ENCODE measurements at places on chromosomes 6 and 20.

DNA sequence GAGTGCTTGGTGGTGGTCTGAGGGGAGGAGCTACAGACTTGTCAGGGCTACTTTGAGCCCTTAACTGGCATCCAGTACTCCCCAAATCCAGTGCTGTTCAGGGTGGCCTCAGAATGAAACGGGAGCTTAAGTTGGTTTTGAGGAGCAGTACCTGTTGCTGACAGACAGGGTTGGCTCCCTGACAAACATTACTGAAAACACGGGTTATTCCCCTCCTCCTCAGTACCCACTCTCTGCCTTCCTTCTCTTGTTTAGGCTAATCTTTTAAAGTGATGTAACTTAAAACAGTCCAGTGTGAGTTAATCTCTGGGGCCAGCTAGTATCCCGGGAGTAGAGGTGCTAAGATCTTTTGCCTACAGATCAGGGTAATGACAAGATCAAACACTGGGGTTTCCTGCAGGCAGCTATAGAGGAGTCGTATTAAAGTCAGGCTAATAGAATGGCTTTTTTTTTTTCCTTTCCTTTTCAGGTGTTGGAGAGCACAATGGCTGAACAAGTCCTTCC is 3.7 kb downstream of the TNFAIP3 start:
- no peak for DNase-seq

- DNase-seq = peak; percentile 85
Measured at GRCh38 chr20:51447097-51447764, 95.3 kb downstream of the NFATC2 start.

GRCh38 chr6:2503816-2504494 is 246.8 kb downstream of the MYLK4 start:
- no peak for DNase-seq

- DNase-seq = no peak
Measured at GRCh38 chr20:49415005-49415667, 67.3 kb downstream of the KCNB1 start.

DNA sequence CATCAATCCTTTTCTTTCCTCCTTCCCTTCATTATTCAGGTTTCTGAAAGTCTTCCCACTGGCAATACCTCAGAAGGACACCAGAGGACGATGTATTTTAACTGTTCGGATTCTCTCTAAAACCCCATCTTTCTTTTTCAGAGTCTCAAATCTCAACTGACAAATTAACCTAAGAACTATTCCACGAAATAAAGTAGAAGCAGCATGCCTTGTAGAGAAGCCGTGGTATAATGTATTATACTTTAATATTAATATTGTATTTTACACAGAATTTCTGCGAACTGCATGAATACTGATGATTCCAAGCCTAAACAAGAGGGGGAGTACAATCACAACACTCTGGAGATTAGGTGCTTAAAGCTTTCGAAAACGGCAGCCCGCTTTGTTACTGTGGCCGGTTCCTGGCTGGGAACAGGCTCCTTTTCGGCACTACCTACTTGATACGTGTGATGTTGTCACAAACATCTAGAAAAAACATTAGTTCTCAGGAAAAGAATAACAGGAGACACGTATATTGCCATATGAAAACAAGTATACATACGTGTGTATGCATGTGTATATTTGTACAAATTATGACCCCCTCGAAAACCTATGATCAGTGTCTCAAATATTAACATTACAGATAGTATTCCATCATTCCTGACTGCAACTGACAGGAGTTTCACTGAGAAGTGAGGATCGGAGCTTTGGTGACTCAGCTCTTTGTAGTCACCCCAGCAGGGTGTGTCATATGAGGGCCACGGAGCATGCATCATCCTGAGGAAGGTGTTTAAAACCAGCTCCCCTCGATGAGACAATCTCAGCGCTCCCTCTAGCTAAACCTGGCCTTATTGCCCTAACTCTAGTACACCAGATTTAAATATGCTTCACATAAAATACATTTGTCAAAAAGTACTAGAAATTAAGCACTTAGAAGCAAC is 319.7 kb upstream of the TCF21 start:
- DNase-seq = no peak

DNA sequence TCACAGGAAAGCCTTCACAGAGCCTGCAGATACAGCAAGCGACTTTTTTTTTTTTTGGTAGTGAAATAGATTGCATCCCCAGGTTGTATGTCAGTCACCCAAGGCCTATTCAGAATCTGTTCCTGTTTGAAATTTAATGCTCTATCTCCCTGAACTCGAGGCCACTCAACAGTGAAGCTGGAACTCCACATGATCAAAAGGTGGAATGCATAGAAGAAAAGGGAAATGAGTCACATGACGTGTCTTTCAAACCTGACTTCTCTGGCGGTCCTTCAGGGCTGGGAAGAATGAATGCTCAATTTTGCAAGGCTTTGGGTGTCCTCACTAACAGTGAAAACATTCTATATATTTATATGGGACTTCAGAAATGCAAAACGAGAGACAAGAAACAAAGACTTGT is 88.4 kb upstream of the B3GAT2 start:
- DNase-seq = no peak

- no peak for DNase-seq
Measured at GRCh38 chr20:63284083-63284440, 8.9 kb upstream of the COL20A1 start.

DNA sequence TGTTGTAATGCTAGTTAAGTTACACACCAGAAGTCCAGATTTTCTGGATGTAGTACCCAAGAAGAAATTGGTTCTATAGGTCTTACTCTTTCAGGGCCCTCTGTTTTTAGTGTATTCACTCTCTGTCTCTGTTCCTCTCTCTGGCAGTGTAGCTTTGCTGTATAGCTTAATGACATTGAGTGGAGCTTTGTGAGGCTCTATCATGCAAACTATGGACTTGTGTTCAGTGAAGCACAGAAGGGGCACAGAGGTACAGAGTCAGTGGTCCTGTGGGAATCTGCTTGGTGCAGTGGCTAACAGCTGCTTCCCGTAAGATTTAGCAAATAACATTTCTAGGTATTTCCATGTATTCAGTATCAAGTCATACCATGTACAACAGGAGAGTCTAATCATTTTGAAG is 26.1 kb downstream of the NKX2-4 start:
- DNase-seq = no peak

DNA sequence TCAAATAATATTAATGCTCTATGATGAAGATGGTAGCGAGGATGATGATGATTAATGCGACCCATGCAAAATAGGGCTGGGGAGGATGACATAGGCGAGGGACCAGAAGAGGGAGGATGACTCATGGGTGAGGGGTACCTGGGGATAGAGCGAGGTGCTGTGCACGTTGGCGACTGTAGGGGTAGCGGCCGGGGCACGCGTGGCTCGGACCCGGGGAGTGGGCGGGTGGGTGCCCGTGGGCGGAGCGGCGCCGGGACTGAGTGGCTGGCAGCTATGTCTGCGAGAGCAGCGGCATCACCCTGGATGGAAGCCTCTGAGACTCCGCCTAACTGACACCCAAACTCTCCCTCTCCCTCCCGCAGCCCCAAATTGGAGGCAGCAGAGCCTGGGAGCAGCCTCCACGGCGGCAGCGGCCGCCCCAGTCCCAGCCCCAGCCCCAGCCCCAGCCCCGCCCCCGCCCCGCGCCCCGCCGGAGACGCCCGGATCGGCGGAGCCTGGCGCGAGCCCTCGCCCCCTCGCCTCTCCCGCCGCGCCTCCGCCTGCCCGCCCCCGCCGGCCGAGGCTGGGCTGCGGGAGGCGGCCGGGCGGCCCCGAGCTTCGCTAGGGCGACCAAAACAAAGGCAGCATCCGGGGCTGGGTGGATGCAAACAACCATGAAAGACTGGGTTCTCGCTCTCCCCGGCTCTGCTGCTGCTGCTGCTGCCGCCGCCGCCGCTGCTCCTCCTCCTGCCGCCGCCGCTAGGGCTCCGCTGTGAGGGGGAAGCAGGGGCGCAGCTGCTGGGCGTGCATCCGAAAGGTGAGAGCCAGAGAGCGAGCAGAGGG is at the start of gene RIMS1:
TSS of gene RIMS1 (plus strand) at position 367 of the 822 bp plus-strand sequence. CDS start 474 bp downstream, outside the sequence.
- DNase-seq = peak; percentile 35

DNA sequence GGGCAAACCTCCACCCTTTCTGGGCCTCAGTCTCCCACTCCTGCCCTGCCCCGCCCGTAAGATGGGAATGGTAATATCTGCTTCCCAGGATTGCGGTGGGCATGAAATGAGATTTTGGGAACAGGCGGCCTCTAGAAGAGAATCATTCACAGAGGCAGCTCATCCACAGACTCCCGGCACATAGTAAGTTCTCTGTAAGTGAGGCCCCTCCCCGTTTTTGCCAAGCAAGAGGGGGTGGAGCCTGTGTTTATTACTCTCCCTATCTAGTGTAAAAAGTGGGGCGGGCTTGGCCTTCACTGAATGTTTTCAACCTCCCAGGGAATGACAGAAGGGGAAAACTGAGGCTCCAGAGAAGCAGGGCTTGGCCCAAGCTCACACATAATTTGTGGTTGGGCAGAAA is 20.0 kb downstream of the SUN5 start:
- DNase-seq = no peak

GRCh38 chr6:99492092-99492491 is 23.1 kb downstream of the USP45 start:
- no peak for DNase-seq

GRCh38 chr6:31074401-31074800 is 38.0 kb downstream of the C6orf15 start:
- DNase-seq = no peak

- DNase-seq = no peak
Measured at GRCh38 chr20:61662226-61662967, 403.3 kb downstream of the TAF4 start.

- no peak for DNase-seq
Measured at GRCh38 chr6:53892707-53893106, 97.9 kb downstream of the LRRC1 start.

DNA sequence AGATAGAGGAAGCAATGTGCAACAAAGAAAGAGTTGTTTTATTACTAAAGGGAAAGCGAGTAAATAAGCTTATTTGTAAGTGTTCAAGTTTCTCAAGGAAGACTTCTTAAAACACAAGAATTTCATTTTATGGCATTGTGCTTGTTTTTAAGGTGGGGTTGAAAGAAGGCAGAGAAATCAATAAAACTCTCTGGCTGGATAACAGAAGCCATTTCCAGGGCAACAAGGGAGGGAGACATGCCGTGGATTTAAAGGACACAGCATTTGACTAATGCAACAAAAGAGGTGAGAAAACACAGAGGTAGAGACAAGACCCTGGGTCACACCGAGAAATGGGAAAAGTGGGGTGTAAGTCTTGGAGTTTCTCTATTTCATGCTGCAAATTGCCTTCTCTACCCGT is 28.8 kb upstream of the GMPR start:
- no peak for DNase-seq

- DNase-seq = peak; percentile 10
Measured at GRCh38 chr20:23132293-23132929, 46.3 kb upstream of the CD93 start.
